ENCODE measurements at places on chromosomes 5 and 9.

DNA sequence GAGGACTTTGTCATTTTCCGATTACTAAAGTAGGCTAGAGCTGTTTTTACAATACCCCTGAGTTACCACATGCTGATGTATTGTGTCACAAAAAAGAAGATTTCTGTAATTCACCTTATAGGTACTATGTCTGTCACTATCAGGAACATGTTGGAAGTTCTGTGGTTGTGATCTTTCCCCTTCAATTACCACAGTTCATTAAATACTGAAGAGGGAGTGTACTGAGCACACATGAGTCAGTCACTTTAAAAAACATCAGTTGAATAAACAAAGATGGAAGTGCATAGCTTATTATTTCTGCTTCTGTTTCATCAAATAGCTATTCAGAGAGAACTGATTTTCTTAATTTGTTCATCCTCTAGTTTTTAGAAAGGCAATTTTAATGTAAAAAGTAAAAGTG, 31.7 kb downstream of the AP3S1 start:
- DNase-seq: no peak

DNA sequence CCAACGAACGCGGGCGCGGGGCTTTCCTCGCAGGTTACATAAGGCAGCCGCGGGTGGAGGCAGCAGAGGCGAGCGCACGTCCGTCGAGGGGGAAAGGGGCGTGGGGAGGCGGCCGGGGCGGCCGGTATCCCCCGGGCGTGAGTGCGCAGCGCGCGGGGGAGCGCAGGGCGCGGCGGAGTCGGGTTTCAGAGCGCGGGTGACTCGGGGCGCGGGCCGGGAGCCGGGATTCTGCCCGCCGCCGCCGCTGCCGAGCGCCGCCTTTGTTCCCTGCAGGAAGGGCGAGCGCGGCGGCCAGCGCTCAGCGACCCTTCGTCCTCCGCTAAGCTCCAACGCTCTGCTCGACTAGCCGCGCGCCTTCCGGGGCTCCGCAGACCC, at the start of gene COL15A1:
Gene COL15A1, plus strand, starts transcription at position 226 of the 375 bp plus-strand sequence. CDS start 155 bp downstream, outside the sequence.
- DNase-seq: no peak

- no peak for DNase-seq
Observed at GRCh38 chr5:180724944-180725343, 14.9 kb downstream of the OR2Y1 start.

DNA sequence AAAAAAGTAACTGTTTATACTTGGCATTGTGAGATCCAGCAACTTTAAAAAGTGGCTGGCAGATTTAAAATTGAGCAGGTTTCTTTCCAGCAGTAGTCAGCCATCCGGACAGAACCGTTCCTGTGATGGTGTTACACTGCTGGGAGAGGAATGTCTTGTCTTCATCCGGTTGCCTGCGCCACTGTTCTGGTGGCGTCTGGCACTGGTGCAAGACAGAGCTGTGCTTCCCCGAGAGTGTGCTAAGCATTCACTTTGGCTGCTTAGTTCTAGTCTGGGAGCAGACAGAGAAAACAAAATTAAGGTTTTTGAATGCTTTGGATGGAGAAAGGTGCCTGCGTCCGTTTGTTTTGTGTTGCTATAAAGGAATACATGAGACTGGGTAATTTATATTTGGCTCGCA, 35.5 kb upstream of the CREBRF start:
- DNase-seq: no peak

DNA sequence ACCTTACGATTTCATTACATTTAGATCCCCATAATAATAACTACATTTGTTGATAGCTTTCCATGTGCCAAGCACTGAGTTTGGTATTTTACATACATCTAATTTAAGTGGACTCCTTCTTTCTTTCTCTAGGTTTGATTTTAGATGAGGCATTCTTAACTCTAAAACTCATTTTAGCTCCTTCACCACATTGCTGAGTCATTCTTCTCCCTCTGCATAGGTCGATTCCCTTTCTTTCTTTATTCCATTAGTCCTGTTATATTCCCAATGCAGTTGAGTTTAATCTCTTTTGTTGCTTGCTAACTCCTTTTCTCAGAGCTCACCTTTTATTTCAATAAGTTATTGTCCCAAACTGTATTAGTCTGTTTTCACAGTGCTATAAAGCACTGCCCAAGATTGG, 329.8 kb downstream of the TAF11L14 start:
- DNase-seq: no peak

DNA sequence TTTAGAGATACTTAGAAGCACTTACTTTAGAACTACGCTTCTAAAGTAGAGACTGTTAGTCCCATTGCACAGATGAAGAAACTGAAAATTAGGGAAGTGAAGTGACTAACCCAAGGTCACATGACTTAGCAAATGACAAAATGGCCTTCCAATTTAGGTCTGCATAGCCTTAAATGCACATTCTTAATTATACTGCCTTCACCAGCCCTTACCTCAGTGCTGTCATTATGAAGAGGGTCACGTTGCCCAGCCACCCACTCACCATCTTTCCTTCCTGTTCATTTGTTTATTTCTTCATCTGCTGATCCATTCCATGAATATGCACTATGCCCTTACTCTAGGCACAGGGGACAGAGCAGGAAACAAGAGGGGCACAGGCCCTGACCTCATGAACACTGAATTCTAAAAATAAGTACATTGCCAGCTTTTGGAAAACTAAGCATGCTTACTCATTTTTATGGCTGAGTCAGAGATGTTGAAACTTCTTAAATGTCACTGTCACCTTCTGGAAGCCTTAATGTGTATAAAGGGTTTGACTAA, 8.6 kb downstream of the HAVCR2 start:
- DNase-seq: no peak

- no peak for DNase-seq
Observed at GRCh38 chr5:98144116-98144515, 629.3 kb upstream of the RGMB start.

DNA sequence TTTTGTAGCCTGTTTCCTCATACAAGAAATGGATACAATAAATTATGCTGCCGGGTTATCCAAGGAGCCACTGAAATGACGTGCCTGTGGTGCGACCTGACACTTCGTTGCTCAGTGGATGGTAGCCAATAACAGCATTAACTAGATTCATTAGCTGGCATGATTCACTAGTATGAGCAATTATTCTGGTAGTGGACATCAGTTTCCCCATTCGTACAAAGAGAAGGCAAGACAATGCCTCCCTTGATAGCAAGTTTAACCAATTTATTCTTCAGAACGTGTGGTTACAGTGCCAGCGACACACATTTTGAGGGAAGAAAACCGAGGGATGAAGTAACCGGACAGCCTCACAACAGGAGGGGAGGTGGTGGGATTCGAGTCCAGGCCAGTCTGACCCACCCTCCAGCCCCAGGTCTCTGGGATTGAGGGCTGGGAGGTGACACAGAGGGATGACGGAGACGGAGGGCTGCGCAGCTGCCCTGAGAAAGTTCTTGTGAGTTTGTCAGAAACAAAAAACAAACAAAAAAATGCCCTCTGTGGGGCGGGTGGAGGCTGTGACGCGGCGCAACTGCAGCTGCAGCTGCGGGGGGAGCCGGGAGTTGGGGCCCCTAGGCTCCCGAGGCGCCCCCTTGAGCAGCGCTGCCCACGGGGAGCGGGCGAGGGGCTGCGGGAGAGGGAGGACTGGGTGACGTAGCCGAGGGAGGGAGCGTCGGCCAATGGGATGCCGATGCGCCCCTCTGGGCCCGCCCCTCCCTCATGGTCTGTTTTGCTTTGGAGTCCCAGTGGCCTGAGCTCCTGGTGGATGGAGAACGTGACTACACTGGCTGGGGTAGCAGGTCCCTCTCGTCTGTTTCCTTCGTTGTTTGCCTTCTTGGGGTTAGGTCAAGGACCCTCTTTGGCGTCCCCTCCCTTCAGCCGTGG, 10.9 kb downstream of the LHX2 start:
- no peak for DNase-seq

DNA sequence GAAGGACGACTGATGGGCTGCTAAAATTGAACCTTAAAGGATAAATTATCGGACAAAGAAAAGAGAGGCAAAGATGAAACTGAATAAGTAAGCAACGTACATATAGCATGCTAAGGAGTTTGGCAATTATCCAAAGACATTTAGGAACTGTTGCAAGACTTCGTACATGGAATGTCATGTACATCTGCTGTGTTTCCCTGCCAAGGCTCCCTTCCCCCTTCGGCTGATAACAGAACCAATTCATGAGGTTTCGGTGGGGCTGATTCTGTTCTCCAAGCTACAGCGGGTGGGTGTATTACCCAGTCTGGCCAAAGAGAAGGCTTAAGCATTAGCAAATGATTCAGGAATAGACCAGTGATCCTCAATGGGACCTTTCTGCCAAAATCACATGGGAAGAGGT, 190.9 kb upstream of the FREM1 start:
- no peak for DNase-seq

DNA sequence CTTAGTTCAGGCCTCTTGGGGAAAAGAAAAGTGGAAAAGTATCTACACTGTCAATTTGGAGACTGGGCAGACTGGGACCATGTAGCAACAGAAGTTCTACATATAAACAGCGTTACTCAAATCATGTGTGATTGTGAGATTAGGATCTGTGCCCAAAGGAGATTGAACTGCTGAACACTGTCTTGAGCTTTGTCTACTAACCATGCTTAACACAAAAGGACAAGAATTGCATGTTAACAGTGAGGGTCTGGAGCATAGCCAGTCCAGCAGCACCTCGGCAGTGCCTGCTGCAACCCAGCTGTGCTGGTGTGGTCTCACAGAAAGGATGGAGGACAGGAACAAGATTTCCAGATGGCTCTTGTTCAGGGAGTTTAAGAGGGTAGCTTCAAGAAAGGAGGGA, 5.7 kb downstream of the PAM start:
- no peak for DNase-seq

- no peak for DNase-seq
Observed at GRCh38 chr9:135895202-135895848, 12.0 kb downstream of the CAMSAP1 start.

GRCh38 chr9:112605518-112605917, 112.4 kb downstream of the INIP start:
- no peak for DNase-seq

DNA sequence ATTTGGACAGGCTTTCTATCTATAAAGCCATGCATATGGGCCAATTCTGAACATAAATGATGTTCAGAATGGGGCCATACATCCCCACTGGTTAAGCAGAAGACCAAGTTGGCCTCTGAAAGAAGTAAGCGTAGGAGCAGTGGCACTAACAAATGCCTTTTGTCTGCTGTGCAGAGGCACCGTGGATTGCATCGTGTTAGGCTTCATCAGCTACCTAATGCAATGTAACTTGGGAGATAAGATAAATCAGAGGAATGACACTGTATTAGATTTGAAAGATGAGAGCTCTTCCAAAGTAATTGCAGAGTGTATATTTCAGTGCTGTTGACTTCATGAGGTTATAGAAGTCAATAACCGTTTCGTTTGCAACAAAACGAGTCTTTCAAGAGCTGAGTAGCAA, 148.1 kb downstream of the PARP8 start:
- DNase-seq: no peak

DNA sequence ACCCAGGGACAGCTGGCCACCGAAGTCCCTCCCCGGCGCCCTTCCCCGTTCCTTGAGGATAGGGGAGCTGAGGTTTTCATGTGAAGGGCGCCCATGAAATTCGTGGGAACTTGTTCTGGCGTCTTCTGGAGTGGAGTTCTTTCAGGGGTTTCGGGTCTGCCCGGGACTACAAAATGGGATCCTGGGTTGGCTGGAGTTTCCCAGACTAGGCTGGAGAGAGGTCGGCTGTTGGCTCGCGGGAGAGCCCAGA, 3.6 kb upstream of the RGMB start:
- no peak for DNase-seq

DNA sequence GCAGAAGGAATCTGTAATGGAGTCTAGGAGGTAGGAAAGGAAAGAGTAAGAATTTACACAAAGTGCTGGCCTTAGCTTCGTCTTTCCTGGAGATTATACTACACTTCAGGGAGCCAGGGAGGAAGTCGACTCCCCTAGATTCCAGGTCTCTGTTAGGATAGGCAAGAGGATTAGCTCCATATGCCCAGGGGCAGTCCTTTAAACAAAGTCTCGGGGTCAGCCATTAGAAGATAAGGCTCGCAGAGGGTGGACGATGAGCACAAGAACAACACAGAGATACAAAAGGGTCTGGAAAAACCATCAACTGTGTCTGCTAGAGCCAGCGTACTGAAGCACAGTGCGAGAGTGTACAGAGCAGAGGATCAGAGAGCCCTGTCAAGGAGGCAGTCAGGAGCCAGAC, 344.7 kb upstream of the TNC start:
- no peak for DNase-seq

DNA sequence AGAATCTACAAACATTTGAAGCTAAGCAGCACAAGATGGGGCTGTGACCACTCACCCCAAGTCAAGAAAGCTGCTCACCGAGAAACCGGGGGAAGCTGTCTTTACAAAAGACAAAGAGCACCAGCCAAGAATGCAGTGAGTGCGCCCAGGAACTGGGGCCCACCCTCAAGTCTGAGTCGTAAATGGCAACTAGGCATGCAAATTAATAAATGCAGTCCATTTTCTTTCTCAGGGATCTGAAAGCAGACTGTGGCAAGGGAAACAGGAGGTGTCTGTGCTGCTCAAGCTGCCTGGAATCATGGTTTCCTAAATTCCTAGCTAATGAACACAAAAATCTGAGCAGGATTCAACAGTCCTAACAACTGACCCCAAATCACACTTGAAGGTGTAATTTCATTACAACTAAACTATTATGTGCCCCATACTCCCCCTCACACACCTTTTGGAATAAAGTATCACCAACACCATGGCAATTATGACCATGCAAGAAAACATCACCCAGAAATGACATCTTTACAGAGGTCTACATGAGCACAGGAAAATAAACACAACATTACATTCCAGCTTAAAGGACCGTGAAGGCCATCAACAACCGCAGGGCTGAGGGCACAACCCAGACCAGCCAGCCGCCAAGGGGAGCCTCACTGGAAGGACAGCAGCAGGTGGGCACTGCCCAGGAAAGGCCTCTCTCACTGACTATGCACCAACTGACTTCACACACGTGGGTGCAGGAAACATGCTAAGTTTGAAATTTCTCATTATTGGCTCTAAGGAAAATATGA, 17.6 kb downstream of the NSUN2 start:
- DNase-seq: no peak

DNA sequence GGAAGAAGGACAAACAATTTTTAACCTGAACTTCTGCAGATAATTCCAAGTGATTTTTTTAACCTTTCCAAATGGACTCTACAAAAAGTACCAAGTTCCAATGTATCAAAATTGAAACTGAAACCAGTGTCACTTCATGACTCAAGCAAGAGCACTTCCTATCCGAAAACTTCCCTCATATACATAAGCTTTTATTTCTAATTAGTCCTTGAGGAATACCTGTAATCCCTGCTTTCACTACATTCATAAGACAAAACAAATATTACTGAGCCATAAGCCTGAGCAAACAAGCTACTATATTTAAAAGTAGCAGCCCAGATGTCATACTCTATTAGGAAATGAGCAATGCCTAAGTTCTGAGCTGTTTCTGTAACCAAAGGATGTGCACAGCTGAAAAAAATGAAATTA, 224.4 kb downstream of the EBF1 start:
- no peak for DNase-seq
